ENCODE measurements at places on chromosomes 13 and 19.

DNA sequence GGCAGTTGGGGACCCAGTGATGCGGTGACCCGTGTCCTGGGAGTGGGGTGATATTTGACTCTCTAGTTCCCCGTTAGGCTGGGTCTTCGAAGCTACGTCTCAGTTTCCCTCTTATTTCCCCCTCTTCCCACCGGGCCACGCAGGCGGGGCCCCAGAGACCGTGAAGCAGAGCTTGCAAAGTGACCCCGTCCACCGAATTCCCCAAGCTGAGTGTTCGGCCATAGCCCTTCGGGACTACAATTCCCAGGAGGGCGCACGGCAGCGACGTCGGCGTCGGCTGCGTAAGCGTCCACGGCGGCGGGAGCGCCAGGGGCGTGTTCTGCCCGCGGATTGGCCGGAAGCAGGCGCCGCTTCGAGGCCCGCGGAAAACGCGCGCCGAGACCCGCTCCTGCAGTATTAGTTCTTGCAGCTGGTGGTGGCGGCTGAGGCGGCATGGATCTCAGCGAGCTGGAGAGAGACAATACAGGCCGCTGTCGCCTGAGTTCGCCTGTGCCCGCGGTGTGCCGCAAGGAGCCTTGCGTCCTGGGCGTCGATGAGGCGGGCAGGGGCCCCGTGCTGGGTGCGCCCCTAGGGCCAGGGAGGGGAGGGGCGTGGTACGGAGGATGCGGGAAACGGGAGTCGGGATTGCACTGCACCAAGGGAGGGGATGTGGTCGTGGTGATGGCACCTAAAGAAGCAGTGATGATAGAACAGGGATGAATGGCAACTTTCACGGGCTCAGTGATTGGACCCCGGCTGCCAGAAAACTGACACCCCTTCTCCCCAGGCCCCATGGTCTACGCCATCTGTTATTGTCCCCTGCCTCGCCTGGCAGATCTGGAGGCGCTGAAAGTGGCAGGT lies at the start of gene RNASEH2A:
TSS of gene RNASEH2A (plus strand) at position 343 of the 840 bp plus-strand sequence. CDS start at position 433, 90 bp downstream.
- DNase-seq, result peak; percentile 68

DNA sequence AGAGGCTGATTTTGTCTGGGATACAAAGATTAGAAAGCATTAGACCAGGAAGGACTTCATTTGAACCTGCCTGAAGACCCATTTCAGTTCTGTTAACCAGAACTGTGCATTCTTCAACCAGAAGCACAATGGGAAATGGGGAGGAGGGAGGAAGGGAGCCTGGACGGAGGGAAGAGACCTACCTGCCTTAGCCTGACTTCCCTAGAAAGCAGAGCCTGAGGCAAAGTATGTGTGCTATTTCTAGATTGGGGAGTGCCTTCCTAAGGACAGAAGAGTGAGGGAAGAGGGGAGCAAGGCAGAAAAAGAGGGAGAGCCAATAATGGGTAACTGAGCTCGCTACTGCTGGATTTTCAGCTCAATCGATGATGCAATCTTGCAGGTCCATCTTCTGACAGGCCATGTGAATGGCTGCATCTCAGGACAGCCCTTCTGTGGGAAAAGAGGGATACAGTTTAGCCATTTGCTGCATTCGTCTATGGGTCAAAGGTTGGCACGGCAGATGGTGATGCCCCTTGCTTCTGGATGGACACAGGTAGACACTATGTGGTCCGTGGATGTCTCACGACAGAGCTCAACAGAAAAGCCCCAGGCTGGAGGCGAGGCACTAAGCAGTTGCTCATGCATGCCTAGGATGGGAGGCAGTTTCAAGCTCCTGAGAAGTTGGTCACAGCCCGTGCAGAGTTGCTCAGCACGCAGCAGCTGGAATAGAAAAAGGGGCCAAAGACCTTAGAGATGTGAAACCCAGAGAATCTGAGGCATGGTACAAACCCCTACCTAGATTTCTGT lies 78.8 kb upstream of the UBL3 start:
- no peak for DNase-seq

DNA sequence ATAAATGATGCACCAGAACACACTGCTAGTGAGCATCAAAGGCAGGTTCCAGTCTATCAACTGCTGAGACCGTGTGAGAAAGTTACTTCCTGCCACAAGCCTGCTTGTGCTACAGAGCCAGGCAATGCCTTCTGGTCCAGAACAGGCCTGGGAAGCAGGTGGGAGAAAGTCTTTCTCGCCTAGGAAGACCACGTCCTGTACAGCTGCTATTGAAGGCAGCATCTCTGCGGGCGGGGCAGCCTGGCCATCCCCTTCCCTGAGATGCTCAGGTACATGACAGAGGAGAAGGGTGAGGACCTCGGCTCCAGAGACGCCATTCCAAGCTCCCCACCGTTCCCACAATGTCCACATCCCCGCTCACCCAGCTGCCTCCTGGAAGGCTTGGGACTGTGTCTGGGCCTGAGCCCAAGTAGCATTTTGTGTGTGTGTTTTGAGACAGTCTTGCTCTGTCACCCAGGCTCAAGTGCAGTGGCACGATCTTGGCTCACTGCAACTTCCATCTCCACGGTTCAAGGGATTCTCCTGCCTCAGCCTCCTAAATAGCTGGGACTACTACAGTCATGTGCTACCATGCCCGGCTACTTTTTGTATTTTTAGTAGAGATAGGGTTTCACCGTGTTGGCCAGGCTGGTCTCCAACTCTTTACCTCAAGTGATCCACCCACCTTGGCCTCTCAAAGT lies 3.4 kb downstream of the RFX1 start:
- no peak for DNase-seq

DNA sequence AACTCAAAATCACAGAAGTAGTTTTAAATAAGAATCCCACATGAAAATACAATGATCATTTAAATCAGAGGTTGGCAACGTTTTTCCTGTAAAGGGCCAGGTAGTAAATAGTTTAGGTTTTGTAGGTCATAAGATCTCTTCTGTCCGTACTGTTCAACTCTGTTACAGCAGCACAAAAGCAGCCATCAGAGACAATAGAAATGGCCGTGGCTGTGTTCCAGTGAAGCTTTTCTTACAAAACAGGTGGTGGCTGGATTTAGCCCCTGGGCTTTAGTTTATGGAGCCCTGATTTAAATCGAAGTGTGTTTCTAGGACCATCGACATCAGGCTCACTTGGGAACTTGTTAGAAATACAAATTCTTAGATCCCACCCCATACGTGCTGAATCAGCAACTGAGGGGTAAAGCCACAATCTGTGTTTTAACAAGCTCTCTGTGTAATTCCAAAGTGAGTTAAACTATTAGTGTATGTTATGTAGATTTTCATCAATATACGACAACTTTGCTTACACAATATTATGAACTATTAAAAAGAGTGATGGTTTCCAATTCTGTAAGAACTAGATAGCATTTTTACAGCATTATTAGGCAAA lies 54.8 kb upstream of the MIR17HG start:
- DNase-seq, result no peak

GRCh38 chr13:24178847-24179485 lies 18.4 kb downstream of the SPATA13 start:
- DNase-seq, result no peak

DNA sequence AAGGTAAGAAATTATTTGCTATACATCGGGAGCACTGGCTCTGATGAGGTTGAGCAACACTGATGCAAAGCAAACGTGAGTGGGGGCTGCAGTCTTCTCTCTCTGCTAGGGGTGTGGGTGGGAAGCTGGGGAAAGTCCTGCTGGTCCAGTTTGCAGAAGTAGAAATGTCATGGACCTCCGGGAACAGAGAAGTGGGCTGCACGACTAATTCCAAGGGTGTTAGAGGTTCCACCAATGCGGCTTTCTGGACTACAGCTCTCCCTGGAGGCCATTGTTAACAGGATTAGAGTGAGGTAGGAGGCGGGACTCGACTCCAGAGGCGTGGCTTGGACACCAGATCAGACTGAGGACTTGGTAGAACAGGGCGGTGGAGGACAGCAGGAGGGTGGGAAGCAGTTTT lies 5.7 kb upstream of the FBXO27 start:
- no peak for DNase-seq

- no peak for DNase-seq
These were observed 1.5 kb upstream of the MED25 start for GRCh38 chr19:49816590-49816989.

- DNase-seq, result no peak
These were observed 1.9 kb downstream of the PLIN4 start for GRCh38 chr19:4516199-4516938.

GRCh38 chr13:44171156-44171555 lies 202.5 kb upstream of the SERP2 start:
- no peak for DNase-seq

DNA sequence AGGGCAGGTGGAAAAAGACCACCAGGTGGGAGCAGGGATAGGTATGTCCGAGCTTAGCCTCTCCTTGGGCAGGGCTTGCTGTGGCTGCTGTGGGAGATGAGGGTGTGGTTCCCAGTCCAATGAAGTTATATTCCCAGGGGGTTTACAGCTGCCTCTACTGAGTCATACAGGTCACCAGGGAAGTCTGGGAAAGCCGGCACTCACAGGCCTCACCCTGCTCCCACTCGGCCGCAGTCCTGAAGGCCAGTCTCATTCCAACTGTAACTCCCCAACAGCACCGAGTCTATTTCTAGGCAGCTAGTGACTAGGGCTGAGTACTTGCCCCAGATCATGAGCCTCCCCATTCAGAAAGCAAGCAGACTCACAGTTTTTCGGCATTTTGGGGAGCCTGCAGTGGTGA lies 77.1 kb downstream of the FNDC3A start:
- no peak for DNase-seq

GRCh38 chr13:111970494-111971141 lies 96.3 kb upstream of the SOX1 start:
- no peak for DNase-seq

DNA sequence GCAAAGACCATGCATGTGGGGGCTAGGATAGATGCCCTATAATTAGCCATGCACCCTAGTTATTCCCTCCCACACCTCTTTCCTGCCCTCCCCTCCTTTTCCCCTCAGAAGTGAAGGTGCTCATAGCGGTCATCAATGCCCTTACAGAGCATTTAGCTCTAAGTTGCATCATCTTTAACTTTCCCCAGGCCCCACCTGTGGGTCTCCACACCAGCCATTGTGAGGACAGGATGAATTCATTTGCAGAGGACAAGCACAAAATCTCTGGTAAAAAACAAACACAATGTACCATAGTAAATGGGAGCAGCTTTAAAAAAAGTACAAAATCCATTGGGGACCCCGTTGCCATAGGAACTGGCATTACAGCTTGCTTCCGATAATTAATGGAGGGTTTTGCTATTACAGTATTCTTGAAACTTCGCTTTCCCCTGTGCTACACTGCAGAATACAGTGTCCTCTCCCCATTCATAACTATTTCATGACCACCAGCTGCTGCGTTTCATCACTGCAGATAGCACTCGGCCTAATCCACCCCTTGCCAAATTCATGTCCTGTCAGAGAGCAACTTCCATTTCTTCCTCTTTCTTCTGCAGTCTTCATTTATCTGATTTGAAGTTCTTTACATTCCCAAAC lies 110.5 kb downstream of the ZDHHC20 start:
- no peak for DNase-seq

DNA sequence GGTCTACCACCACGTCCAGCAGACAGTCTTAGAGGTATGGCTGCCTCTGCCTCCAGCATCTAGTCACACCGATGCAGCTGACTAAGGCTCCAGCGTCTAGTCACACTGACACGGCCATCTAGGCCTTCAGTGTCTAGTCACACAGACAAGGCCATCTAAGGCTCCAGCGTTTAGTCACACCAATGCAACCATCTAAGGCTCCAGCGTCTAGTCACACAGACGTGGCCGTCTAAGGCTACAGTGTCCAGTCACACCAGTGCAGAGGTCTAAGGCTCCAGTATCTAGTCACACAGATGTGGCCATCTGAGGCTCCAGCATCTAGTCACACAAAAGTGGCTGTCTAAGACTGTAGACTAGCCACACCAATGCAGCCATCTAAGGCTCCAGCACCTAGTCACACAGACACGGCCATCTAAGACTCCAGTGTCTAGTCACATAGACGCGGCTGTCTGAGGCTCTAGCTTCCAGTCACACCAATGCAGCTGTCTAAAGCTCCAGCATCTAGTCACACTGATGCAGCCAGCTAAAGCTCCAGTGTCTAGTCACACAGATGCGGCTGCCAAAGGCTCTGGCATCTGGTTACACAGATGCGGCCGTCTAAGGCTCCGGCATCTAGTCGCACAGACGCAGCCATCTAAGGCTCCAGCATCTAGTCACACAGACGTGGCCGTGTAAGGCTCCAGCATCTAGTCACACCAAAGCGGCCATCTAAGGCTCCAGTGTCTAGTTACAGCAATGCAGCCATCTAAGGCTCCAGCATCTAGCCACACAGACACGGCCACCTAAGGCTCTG lies 55.1 kb downstream of the KLF2 start:
- DNase-seq, result no peak

DNA sequence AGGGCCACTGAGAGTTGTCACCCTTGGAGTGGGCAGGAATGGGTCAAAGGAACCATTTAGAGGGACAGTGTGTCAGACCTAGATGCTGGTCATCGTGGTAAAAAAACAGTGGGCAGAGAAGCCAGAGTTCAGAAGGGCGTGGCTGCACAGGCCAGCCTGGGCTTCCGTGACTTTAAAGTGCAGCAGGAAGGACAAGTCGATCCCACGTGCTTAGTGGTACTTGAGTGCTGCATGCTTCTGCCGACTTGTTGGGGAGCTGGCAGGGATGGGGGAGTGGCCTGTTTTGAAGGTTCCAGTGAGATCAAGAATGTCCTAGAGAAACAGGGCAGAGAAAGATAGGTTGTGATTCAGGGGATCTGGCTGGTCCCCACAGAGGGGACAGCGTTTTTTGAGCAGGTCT lies 17.0 kb downstream of the LYL1 start:
- no peak for DNase-seq

DNA sequence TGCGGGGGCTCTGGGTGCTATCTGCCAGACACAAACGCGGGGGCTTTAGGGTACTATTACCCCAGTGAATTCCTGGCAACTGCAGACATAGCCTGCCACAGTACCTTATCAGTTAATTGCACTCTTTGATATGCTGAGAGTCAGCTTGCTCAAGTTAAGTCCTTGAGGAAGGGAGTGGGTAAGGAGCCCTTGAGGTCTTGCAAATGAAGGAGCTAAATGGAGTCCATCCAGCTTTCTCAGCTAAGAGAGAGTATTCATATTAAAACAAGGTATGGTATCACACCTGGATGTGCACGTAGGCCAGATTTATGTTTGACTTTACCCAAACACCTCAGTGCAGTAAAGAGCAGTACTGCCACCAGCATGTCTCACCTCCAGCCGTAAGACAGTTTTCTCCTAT lies 11.5 kb upstream of the ZNF606 start:
- DNase-seq, result no peak

- no peak for DNase-seq
These were observed 971 bp downstream of the ATCAY start for GRCh38 chr19:3881272-3882040.
